NCI-H446 (cell line): ENCODE measurements at places on chromosomes 2 and 18.

DNA sequence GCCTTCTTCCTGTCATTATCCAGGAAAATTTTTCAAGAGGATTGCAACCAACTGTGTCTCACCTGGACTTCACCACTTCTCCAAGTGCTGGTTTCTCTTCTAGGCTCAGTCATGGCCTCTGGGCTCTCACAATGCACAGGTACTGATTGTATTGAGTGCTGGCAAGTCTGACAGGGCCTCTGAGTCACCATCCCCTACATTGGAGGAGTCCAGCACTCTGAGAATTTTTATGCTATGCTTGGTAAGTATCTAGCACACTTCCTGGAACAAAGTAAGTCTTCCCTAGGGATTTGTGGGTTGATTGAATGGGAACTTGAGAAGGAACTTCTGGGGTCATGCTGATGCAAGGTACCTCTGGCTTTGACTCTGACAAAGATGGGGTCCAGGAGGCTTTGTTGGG is 147.2 kb upstream of the CELF4 start:
- no peak for DNase-seq

DNA sequence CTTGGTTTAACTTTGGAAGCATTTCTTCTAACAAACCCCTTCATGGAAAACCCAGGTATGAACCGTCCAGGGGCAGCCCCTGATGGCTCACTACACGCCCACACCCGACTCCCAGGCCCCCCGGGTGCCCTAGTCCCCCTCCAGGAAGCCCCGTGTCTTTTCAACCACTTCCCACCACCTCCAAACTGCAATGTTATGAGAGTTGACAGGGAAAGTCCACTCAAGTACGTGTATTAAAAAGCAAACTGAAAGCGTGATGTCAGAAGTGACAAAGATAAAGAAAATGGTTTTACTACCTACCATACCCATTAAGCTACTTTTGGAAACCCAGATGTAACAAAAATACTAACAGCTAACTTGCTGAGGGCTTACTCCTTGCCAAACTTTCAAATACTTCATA is 51.5 kb downstream of the L3MBTL4 start:
- no peak for DNase-seq

GRCh38 chr2:171482877-171483276 is 39.4 kb upstream of the CYBRD1 start:
- no peak for DNase-seq

GRCh38 chr2:162057426-162057825 is 16.6 kb downstream of the DPP4 start:
- no peak for DNase-seq

DNA sequence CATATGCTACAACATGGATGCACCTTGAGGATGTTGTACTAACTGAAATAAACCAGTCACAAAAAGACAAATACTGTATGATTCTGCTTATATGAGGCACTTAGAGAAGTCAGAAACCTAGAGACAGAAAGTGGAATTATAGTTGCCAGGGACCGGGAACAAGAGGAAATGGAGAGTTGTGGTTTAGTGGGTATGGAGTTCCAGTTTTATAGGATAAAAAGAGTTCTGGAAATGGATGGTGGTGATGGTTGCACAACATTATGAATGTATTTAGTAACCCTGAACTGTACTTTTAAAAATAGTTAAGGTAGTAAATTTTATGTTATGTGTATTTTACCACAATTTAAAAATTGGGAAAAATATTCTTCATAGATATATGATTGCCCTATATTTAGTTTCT is 97.7 kb downstream of the DPP4 start:
- DNase-seq = no peak

- DNase-seq = peak; percentile 74
Observed at GRCh38 chr18:12657684-12658425, at the start of gene SPIRE1. TSS of gene SPIRE1 (minus strand) at chr18:12658107. CDS start at chr18:12657866, 241 bp downstream.

- DNase-seq = no peak
Observed at GRCh38 chr2:177314722-177315264, 50.3 kb upstream of the NFE2L2 start.

DNA sequence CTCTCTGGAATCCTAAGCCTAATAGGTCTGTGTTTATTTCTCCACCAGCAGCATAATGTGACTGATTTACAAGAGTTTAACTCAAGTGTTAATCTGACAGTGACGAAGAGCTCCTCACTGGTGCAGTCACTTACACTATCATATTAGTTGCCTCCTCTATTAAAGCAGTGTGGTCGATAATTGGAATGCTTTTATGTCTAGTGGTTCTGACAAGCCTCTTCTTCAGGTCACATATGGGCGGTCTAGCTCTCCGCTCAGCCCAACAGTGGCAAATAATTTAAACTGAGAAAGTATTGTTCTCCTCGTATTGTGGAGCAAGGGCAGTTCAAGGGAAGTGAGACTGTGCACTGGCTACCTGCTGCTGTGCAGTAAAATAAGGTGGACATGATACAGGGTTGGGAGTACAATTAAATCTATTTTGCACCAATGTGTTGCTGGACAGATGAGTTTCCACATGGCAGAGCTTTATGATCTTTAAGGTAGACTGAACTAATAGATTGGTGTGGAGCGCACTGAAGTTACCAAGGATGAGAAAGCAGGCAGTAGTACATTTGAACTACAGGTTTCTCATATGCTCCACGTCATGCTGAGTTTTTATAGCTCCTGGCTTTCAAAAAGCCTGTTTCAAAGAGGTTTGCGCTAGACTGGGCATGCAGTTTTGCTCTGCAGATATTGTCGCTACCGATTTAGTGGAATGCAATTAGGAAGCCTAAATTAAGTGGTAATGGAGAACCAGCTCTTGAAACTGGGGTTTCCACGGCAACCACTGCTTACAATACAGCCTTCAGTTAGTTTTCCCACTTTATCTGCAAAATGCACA is 151.7 kb upstream of the POU3F3 start:
- no peak for DNase-seq

DNA sequence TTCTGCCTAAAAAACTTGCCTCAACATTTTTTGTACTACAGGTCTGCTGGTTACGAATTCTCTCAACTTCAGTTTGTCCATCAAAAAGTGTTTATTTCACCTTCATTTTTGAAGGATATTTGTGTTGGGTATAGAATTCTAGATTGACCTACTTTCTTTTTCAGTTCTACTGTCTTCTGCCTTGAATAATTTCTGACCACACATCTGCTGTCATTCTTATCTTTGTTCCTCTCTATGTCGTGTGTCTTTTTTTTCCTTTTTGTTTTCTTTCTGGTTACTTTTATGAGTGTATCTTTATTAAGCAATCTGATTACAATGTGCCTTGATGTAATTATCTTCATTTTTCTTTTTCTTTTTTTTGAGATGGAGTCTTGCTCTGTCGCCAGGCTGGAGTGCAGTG is 25.3 kb downstream of the ADCY3 start:
- DNase-seq = no peak

- no peak for DNase-seq
Observed at GRCh38 chr2:6556755-6557154, 309.0 kb downstream of the CMPK2 start.

GRCh38 chr2:232174662-232175061 is 203.9 kb upstream of the ALPP start:
- no peak for DNase-seq

DNA sequence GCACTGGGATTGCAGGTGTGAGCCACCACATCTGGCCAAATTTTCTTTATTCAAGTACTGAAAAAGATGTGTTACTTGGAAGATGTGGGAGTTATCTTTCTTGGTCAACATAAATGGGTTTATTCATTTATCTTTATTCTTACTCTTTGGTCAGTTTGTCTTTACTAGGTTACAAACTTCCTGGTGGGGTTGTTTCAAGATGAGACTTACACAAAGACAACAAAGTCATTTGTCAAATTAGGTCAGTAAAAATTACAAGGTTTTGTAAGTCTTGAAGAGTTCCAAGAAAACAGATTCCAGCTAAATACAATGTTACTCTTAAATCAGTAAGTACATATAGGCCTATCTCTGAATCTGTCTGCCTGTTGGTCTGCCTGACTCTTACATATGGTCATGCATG is 48.9 kb downstream of the DARS1 start:
- no peak for DNase-seq

DNA sequence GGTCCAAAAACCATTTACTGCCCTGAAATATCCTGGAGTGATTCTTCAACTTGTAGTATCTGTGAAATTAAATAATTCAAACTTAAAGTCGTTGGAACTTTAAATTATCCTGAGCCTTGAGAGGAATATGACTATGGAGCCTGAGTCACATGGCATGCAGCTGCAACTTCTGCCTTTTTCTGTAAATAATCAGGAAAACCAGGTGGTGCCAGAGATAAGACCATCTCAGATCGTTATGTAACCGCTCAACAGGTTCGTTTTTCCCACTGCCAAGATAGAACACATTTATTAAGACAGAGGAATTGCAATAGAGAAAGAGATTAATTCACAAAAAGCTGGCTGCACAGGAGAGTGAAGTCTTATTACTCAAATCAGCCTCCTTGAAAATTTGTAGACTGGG is 876.5 kb downstream of the SUCLG1 start:
- no peak for DNase-seq

DNA sequence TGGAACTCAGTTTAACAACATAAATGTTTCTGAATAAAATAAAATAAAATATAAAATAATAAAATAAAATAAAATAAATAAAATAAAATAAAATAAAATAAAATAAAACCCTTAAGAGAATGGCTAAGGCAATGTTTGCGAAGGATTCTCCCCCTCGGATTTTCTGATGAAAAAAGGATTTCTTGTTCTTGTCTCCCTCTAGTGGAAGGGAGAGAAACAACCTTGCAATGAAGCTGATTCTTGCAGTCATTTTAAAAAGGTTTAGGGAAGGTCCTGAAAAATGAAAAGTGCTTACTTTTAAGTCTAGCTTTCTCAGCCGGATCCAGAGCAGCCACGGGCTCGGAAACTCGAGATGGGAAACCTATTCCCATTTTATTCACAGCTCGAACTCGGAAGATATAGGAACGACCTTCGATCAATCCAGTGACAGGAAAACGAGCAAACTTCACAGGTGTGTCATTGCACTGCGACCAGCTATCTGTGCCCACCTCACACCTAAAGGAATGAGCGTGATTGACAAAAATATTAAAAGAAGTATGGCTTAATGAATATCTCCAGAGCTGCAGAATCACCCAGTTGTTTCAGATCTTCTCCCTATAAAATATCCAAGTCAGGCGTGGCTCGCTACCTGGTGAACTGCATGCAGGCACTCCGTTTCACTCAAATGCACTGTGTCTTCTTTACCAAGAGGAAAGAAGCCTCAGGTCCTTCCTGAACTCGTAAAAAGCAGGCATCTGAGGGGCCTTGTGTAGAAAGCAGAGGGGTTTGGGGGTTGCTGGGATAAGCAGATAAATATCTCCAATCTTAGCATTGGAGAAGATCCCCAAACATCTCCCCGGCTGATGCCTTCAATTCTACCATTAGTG is 68.1 kb downstream of the MYOM1 start:
- peak; percentile 39 for DNase-seq

DNA sequence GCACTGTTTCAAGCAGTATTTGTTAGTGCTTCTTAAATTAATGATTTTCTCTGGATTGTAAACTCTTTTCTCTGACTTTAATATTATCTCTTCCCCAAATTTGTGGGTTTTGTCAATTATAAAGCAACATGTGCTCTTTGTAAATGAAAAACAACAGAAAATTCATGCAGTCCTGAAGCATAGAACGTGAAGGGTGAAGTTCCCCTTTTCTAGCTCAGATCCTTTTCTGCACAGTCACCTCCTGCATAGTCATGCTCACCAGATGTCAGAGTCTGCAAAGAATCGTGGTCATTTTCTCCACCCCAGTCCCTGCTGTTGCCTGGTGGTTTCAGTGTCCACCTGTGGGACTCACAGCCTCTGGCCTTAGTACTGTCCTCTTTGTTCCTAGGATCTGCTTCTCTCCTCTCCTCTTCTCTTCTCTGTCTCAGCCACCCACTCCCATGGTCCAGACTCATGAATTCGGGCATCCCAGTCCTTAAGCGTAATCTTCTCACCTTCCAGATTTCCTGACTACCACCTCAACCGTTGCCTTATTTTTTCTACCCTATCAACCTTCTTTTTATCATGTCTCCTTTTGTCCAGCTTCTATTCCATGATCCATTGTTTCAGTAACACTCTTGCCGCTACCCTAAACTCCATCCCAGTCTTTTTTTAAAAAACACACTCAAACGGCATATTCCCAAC is 229.1 kb downstream of the RTP5 start:
- no peak for DNase-seq

GRCh38 chr2:898319-898718 is 52.3 kb upstream of the SNTG2 start:
- DNase-seq = no peak

GRCh38 chr2:61520261-61520660 is 17.9 kb downstream of the XPO1 start:
- DNase-seq = no peak

DNA sequence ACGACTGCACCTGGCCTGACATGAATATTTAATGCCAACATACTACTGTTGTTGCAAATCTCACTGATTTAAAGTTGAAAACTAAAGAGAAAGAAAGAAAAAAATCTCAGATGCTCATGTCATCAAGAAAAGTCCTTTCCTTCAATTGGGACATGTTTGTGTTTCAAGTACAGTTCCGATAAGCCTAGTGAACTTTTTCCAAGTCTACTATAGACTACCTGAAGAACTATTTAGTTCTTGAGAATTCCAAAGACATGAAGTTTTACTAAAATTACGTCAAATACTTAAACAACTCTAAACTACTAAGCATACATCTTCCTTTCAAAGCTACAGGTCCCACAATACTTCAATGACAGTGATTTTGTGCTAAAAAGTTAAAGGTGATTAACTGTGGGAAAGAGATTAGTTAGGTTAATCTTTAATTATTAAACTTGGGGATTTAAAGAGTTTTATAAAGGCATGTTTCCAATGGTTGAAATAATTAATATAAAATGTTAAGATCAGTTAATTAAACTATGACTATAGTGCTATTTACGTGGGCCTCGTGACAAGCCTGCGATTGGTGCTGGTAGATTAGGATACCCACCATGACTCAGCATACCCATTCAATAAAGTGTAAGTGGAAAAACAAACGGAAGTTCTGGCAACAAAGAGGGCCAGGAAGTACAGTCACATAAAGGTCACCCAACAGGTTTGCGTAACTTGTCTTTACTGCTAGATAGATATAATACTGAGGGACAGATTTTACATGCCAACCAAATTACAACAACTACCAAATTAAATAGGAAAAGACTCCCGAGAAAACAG is 55.5 kb downstream of the SEPTIN10 start:
- DNase-seq = no peak

GRCh38 chr2:37590119-37590571 is 81.3 kb downstream of the CDC42EP3 start:
- no peak for DNase-seq

- no peak for DNase-seq
Observed at GRCh38 chr2:157258520-157259326, 1.2 kb downstream of the GALNT5 start.

DNA sequence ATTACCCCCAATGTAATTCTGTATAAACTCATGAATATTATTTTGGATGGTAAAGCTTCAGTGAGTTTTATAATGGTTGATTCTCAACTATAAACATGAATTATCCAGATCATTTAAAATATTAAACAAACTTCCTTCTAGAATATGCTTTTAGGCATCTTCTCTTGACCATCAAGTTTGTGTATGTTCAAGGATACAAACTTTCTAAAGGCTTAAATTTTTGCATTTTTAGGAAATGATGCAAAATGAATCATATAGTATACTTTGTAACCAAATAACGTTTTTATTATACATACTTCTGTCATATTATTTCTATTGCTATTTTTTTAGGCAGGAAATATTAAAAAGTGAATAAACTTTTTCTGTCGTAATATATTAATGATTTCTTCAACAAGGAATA is 62.8 kb downstream of the OSBPL6 start:
- no peak for DNase-seq

GRCh38 chr2:2831633-2832032 is 500.6 kb upstream of the MYT1L start:
- DNase-seq = no peak

GRCh38 chr2:220279840-220280239 is 652.4 kb downstream of the SLC4A3 start:
- DNase-seq = no peak
